ELF-1 (cell line): ENCODE measurements at places on chromosomes 16 and 17.

- no peak for DNase-seq
Observed at GRCh38 chr17:44965481-44966234, 2.4 kb downstream of the C1QL1 start.

- DNase-seq: no peak
Observed at GRCh38 chr17:44283344-44284023, 15.5 kb upstream of the SLC4A1 start.

DNA sequence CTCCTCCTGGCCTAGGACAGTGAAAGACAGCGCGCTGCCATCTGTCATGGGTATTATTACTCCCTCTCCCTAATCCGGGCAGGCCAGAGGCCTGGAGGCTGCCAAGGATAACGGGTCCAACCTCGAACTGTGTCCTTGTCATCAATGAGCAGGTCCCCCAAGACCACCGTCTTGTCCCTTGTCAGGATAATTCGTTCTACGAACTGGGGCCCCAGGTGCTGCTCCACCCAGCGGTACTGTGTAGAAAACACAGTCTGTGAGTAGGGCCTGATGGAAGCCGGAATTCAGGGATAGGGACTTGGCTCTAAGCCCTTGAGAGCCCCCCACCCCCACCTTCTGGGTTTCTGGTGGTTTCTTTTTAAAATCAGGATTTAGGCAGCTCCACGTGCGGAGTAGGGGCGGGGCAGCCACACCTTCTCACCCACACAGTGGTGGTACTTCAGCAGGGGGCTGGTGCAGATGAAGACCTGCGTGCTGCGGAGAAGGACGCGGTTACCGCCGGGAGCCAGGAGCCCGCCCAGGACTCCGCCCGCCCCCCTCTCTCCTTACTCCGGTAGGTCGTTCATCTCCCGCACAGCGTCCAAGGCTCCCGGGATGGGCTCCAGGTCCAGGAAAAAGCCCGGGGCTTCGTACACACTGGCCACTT, 787 bp downstream of the NT5C start:
- DNase-seq: peak; percentile 84

DNA sequence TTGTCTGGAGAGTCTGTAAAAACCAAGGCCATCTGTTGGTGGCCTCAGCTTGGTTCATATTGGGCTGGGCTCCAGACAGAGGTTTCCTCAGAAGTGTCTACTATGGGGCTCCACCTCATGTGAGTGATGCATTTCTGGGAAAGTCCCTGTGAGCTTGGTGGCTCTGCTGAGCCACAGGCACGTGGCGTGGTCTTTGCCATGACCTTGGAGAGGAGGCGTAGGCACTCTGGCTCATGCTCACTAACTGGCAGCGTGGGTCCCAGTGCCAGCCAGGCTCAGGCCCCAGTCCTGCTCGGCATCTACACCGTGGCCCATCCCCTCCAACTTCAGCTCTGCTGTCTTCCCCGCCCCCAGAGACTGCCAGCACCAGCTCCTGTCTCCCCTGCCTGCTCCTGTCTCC, 10.7 kb upstream of the SMTNL2 start:
- DNase-seq: no peak

DNA sequence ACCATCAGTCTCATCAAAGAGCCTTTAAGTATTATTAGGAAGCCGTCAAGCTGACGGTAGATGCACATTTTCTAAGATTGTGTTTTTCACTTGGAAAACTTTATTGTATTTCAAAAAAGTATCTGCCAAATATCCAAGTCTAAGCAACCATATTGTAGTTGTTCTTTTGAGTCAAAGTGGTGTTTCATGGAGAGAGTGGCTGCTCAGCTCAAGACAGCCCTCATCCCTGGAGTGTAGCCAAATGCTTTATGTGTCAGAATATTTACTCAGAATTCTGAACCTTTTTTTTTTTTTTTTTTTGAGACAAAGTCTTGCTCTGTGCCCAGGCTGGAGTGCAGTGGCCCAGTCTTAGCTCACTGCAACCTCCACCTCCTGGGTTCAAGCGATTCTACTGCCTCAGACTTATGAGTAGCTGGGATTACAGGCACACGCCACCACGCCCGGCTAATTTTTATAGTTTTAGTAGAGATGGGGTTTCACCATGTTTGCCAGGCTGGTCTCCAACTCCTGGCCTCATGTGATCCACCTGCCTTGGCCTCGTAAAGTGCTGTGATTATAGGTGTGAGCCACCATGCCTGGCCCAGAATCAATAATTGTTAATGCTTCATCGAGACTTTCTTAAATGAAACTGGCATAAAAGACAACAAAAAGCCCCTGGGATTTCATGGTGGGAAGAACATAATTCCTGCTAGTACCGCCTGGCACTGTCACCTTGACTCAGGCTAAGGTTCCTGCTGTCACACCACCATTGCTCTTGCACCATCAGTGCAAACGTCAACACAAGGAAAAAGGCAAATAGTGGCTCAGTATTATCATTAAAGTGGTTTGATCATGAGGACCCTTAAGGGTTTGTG, 45.5 kb downstream of the PRKCA start:
- DNase-seq: no peak

- DNase-seq: no peak
Observed at GRCh38 chr16:55012362-55012761, 81.7 kb downstream of the IRX5 start.

- DNase-seq: no peak
Observed at GRCh38 chr17:80785477-80786178, 206.0 kb upstream of the CHMP6 start.

DNA sequence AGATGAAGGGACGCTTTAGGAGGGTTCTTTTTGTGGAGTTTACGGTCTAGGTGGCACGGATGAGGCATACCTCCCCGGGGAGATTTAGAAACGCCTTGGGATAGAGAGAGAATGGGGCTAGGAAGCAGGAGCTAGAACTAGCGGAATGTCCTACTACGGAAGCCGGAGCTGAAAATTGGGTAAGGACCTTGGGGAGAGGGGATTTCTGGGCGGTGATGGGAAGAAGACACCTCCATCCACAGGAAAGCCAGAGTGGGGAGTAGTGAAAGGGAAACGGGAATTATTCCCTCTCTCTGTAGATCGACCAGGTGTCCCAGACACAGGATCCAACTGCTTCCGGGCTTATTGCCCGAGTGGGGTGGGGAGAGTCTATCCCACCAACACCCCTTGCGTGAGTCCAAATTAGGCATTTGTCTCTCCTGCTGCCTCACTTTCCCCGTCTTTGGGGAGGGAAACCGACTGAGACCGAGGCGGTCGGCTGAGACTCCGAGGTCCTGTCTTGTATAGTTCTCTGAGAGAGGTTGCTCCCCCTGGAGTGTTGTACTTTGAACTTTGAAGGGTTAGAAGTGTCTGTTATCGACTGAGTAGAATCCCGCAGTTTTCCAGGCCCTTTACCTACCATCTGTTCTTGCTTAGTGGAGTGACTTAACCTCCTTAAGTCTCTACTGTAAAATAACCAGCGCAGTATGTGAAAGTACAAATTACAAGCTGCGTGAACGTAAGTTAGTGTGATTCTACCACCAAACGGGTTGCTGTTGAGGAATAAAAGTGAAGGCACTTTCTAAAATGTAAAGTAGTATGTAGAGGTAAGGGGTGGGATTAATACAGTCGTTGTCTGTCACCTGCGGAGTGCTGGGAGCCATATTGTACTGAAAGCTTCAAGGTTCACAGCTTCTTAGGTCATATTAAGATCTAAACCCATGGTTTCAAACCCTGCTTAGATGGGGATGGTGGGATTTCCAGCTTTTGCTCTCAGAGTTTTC, 1.0 kb downstream of the RSPRY1 start:
- peak; percentile 45 for DNase-seq

DNA sequence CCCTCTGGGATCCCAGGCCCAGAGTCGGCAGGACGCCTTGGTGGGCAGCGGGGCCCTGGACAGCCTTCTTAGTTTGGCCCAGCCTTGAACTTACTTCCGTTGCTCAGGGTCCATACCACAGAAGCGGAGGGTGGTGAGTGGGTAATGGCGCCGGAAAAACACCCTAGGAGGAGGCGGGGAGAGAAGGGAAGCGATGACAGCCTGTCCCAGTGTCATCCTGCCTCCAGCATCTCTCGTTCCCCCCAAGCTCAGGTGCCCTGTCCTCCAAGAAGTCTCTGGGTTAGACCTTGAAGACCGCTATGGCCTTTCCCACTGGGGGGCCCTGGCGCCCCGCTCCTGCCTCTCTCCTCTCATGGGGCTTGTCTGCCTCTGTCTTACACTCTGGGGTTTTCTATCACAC, 22.9 kb downstream of the TNS4 start:
- no peak for DNase-seq

- no peak for DNase-seq
Observed at GRCh38 chr16:559411-560203, 587 bp upstream of the PRR35 start.

DNA sequence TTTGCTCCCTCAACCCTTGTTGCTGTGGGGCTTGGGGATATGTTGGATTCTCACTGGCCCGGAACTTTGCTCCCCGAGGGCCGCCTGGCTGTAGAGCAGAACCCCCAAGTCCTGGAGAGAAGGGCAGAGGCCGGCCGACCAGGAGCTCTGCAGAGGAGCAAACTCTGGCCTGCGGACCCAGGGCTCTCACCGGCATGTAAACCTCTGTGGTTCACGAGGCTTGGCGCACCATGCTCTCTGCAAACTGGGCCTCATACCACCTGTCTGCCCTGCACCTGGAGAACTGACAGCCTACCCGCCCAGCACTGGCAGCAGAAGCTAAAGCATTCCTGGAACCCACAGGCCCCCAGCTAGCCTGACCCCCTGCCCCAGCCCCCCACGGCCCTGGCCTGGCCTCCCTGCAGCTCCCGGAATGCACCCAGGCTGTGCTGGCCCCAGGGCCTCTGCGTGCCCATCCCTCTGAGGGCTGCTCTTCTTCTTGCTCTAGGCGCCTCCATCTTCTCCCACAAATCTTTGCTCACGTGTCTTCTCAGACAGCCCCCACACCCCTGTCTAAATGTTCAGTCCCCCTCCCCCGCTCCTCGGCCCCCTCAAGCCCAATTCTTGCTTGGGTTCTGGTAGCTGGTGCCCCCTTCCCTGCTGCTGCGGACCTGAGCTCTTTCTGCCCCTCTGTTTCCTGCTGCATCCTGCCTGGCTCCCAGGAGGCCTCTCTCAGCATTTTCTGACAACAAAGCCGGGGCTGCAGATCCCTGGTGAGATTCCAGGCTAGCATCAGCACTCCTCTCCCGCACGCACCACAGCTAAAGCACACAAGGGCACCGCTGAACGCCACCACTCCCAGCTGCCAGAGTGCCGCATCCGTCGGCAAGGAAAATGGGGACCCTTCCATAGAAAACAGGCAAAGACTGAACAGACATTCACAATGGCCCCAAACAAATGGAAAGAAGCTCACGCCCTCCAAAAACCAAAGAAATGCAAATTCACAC, 23.3 kb downstream of the ACTG1 start:
- peak; percentile 62 for DNase-seq

- no peak for DNase-seq
Observed at GRCh38 chr17:6756425-6757031, 682 bp downstream of the XAF1 start.

- DNase-seq: no peak
Observed at GRCh38 chr17:60888812-60889709, 211.4 kb downstream of the BCAS3 start.

- peak; percentile 74 for DNase-seq
Observed at GRCh38 chr17:8121681-8122421, 2.1 kb downstream of the HES7 start.

DNA sequence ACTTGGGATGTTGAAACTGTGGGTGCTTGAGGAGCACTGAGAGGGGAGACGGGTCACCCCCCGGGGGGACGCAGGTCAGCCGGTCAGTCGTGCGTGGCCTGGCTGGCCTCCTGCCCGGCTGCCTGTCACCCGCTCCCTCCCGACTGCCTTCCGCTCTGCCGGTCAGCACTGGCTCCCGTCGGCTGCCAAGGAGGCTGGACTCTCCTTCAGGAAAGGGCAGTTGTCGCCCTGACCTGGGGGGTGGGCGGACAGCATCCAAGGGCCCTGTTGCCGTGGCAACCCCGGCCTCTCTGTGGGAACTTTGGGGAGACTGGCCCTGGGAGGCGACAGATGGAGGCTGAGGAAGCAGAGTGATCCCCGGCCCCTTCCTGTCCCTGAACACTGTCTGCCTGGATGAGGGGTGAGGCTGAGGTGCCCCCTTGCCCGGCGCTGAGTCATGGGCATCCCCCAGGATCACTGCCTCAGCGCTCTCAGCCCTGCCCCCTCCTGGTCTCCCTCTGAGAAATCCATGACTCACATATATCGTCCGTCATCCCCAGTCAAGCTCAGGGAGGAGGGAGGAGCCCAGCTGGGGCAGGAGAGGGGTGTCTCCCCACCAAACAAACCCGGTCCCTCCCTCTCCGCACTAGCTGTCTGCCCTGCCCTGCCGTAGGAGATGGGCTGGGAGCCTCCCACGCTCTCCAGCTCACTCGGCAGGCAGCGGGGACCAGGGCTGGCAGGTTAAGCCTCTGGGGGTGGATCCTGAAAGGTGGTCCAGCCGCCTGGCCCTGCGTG, at the start of gene ADGRG1:
Gene ADGRG1 (plus strand): TSS at position 623 of the 774 bp plus-strand sequence. CDS start 21,658 bp downstream, outside the sequence.
- peak; percentile 90 for DNase-seq

- no peak for DNase-seq
Observed at GRCh38 chr17:16820161-16820877, 130.3 kb downstream of the CCDC144A start.

GRCh38 chr16:10153985-10154384, 28.2 kb downstream of the GRIN2A start:
- no peak for DNase-seq

DNA sequence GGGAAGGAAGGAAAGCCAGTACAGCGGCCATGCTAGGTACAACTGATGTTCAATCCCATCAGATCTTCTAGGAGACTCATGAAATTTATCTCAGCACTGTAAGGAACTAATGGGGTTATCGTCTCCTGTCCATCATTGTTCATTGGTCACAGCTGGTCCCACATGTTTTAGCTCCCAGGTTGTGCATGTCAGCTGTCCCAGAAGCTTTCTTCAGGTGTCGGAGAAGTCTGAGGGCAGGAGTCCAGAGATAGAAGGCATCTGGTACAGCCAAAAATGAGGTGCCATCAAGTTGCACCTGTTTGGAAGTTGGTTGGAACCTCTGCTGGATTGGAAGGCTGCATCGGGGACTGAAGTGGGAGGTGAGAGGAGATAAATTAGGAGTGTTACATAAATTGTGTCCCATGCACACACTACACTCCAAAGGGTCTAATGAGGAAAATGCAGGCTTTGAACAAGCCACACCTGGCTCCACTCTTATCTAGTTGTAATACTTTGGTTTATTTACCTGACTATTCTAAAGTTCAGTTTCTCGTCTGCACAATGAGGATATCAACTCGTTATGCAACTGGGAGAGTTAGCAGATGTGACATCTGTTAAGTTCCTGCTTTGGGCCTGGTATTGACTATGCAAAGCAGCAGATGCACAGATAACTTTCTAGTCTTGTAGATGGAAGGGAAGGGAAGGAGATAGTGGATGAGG, 62.9 kb downstream of the MAP2K6 start:
- DNase-seq: no peak

- DNase-seq: no peak
Observed at GRCh38 chr16:85025781-85026653, 1.6 kb upstream of the KIAA0513 start.

GRCh38 chr16:71441348-71442050, 355 bp downstream of the TLE7 start:
- DNase-seq: peak; percentile 73

GRCh38 chr17:17900615-17901520, 64.1 kb upstream of the SREBF1 start:
- DNase-seq: no peak
